ENCODE measurements at places on chromosomes 7 and 10.

GRCh38 chr7:45514944-45515343, 59.2 kb upstream of the ADCY1 start:
- DNase-seq: no peak

DNA sequence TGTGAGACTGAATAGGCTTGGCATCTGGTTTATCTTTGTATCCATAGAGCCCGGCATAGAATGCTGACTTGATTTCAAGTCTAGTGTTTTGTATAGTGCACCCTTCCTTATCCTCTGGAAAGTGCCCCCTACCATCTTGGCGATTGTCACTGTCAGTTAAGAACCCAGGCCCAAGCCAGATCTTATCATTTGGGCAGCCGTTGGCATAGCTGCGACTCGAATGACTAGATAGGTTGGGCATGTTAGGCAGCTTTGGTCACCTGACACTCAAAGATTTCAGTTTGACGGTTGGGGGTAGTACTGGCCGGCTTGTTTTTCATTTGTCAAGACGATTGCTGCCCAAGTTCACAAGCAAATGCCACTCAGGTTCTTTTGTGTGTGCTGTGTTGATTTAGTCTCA, 6.6 kb downstream of the NIPSNAP2 start:
- no peak for DNase-seq

DNA sequence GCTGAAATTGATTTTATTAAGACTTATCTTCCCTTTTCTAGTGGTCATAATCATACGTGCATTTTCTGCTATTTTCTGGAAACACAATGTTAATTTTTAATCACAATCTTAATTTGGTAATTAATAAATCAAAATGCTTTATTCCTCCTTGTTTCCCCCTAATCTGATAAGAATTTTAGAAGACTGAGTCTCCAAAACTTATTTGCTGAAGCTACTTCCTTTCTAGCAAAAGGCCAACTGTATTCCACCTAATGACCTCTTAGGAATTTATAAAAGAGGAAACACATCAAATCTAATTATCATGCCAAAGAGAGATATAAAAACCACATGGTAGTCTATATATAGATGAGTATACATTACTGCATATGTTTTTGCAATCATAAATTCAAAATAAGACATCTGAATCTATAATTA, 140.6 kb downstream of the GNAI1 start:
- no peak for DNase-seq

GRCh38 chr7:30562909-30563308, 31.8 kb upstream of the GARS1 start:
- DNase-seq: no peak

- DNase-seq: no peak
These were observed 133.2 kb downstream of the NRP1 start for GRCh38 chr10:33201056-33201780.

DNA sequence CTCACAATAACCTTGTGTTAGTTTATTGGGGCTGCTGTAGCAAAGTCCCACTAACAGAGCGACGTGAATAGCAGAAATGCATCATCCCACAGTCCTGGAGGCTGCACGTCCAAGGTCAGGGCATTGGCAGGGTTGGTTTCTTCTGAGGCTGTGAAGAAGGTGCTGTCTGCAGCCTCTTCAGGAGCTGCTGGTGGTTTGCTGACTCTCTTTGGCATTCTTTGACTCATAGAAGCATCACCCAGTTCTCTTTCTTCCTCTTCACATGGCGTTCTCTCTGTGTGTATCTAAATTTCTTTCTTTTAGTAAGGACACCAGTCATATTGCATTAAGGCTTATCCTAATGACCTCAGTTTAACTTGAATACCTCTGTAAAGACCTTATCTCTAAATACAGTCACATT, 428.4 kb upstream of the KLF6 start:
- DNase-seq: no peak

Measured in GM18507 (cell line).